GM04503 (cell line): ENCODE measurements at places on chromosomes 3 and 15.

GRCh38 chr3:184631472-184631861 lies 69.9 kb downstream of the EPHB3 start:
- DNase-seq: no peak

DNA sequence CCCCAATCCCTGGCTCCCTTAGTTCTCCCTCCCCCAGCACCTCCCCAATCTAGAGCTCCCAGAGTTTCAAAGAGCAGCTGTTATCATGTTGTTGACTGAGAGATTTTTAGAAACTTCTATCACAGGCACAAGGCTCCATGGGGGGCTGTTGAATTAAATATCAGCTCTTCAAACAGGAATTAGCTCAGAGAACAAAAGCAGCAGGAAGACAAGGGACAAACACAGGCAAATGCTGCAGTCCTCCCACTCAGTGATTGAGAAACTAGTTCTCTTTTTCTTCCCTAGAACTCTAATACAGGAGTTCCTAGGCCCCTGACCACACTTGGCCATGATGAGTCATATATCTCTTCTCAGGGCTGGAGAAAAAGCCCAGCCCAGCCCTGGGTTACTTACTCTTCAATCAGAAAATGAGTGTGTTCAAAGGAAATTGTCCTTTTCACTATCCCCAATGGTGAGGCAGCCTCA lies 262.1 kb downstream of the IGSF11 start:
- DNase-seq: no peak

DNA sequence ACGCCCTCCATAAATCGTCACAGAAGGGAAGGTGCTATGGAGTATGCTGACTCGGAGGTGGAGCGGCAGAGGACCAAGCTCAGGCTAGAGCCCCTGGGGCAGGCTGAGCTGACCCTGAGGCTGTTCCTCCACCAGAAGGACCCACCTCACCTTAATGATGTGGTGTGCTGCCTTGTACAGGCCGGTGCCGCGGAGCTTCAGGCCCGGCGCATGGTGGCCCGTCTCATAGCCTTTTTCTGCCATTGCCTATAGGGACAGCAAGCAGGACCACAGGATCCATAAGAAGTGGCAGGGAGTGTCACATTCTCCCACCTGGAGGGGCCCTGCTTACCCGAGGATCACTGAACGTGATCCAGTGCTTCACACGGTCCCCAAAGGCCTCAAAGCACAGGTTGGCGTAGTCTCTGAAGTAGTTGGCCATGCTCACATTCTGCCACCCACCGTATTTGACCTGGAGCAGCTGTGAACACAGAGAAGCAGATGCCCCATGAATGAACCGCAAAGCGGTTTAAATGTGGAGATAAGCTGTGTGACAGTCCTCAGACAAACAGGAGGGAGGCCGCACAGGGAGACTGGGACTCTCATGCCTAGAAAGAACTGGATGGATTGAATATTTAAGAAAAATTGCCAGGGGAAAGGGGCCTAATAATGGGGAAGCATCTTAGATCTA lies 4.8 kb downstream of the LCTL start:
- DNase-seq: no peak

DNA sequence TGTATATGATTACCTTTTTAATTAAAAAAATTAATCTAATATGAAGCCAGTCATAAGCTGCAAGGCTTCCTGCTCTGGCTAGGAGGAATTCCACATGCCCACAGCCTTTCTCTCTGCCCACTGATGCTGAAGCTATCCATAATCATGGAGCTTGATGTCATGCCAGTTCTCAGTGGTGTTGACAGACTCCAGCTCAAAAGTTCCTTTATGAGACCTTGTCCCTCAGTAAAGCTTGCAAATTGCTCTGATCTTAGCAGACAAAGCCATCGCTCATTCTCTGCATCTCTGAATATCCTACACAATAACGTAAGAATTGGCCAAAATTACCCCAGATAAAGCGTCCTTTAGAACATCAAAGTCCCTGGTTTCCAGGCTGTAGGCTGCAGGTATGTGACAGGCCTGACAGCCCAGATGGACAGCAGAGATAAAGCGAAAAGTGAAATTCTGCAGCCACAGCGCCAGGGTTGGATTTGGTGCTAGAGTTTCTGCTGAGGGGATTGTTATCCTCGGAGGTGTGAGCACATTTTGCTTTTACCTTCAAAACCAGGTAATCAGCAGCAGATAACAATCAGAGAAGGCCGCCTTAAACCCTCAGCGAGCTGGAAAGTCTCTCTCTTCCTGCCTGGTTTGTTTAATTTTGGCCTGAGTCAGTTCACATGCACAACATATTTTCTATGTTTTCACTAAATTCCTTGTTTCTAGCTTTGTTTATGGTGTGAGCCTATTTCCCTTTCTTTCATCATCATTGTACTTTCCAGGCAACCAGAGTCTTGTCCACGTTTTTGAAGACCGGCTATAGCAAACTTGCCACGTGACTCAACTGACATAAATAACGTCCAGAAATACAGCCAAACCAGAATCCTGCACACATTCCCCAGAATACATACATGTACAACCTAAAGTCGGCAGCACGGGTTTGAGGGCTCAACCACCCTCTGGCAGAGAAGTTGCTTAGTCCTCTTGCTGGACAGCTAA lies 36.6 kb upstream of the ALDH1A3 start:
- peak; percentile 36 for DNase-seq

DNA sequence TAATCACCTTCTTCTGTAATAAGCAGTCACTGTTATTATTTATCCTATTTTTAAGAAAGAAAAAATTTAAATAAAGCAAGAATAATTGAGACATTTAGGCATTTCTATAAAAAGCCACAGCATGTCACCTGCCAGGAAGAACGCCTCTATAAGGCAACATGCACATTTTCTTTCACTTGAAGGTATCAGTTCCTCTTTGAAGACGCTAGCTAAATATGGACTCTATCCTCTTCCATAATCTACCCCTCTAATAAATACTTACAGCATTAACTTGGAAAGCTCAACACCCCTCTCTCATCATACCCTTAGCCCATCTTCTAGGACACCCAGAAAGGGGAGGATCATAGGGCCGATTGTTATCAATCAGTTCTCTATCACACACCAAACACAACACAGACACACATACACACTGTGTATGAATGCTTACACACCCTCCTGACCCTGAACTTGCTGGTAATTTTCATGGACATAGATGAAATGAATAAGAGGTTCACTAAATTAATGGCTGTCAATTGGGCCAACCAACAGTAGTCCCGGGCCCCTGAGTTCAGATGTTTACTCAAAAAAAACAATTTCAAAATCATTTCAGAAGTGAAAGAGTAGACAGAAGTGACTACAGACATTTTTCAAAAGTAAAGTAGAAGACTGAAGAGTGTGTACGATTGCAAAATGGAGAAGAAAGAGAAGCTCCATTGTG lies 102.5 kb downstream of the ZMAT3 start:
- DNase-seq: no peak

DNA sequence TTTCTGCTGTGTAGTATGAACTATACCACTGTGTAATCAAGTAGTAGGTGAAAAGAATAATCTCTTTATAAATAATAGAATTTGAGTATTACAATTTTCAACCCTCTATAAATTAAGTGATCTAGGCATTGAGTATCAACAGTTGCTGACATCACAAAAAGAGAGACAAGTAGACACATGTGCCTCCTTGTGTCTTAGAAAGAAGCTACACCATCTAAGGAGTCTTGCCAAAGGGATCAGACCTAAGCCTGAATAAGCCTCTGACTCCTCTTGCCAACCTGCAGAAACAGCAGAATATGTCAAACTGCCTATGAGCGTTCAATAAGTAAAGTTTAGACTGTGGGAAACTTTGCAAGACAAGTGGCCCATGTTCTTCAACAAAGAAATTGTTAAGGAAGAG lies 5.8 kb upstream of the MTMR10 start:
- no peak for DNase-seq

- DNase-seq: no peak
Observed at GRCh38 chr15:97071668-97072067, 741.2 kb downstream of the NR2F2 start.

DNA sequence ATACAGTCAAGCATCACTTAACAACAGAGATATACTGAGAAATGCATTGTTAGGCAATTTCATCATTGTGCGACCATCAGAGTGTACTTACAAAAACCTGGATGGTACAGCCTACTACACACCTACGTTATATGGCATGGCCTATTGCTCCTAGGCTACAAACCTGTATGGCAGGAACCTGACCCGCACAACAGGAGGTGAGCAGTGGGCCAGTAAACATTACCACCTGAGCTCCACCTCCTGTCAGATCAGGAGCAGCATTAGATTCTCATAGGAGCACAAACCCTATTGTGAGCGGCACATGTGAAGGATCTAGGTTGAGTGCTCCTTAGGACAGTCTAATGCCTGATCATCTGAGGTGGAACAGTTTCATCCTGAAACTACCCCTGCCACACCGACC lies 89.7 kb downstream of the SCAPER start:
- no peak for DNase-seq

GRCh38 chr3:180782195-180782984 lies 103.1 kb upstream of the CCDC39 start:
- no peak for DNase-seq
